Fibroblast of skin of scalp (primary cell): ENCODE measurements at places on chromosomes 4 and X.
A peak's percentile ranks its signal among the peaks of the same experiment; 100 is the strongest.

- peak; percentile 70 for DNase-seq
These were observed 98.2 kb downstream of the AFF1 start for GRCh38 chr4:87032884-87033533.

DNA sequence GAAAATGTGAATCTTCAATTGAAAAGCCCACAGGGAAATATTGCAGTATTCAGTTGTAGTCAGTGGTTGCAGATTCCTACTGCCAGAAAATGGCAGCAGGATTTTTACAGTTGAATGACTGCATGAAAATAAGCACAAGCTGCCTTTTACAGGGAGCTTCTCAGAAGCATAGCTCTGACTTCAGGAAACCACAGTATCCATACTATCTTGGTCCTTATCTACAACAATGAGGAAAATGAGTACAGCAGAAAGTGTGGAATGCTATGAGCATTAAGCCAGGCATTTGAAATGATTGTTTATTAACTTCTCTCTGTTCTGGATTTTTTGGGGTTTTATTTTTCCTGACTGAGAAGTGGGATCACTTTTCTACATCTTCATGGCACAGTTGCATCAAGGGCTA lies 34.6 kb upstream of the PRRG1 start:
- DNase-seq, result peak; percentile 25

- peak; percentile 59 for DNase-seq
These were observed 195.3 kb upstream of the LNX1 start for GRCh38 chr4:53786632-53787031.

DNA sequence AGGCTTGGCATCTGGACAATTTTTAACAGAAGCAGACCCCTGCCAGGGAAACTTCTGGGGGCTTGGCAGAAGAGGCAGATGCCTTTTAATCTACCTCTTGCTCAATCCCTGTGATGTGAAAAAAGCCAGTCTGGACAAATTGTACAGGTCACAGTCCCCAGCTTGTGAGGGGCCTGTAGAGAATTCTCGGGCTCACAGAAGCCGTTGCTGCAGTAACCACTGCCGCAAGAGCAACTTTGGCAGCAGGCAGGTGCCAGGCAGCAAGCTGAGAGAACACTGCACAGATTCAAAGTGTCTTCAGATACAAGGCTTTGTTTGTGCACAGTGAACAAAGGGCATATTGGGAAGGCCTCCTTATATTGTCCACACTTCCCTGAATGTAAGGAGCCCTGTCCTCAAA lies 11.7 kb downstream of the GPKOW start:
- no peak for DNase-seq

DNA sequence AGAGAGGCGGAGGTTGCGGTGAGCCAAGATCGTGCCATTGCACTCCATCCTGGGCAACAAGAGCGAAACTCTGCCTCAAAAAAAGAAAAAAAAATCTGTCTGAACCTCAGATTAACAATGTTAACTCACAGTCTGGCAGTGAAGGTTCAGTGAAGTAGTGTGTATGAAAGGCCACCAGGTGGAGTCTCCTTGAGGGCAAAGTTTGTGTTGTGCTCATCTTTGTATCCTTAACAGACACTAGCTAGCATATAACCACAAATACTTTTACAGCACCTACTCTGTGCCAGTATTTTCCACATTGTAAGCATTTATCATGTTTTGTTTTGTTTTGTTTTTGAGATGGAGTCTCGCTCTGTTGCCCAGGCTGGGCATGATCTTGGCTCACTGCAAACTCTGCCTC lies 46.0 kb upstream of the MGST2 start:
- DNase-seq, result no peak

- no peak for DNase-seq
These were observed 69.2 kb downstream of the HAUS3 start for GRCh38 chr4:2172627-2173231.

DNA sequence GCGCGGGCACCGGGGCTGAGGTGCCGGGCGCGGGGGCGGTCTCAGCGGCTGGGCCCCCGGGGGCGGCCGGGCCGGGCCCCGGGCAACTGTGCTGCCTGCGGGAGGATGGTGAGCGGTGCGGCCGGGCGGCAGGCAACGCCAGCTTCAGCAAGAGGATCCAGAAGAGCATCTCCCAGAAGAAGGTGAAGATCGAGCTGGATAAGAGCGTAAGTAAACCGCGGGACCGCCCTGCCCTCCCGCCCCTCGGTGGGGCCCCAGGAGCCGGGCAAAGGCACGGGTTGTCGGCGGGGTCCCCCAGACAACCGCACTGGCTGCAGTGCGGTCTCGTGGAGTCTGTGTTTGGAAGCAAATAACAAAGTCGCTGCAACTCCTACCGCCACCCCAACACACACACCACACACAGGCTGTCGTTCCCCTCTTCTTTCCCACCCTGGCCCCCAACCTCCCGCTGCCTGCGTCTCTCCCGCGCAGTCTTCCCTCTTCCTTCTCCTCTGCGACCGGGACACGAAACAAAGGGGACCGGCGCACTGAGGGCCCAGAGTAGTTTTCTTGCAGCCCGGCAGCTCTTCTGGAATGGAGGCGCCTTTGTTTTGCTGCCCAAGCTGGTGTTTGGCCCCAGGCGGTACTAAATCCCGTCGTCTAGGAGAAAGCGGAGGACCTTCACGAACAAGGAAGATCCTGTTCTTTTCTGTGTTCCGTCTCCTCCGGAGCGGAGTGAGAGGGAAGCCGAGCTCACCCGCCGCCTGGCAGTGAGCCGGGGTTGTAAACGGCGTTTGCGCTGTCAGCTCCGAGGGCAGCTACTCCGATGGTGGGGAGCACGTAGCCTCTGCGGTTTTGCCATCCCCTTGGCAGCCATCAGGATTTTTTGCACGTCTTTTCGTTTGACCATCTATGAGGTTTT lies 788 bp downstream of the SAP30 start:
- DNase-seq, result peak; percentile 75

- DNase-seq, result no peak
These were observed 465.1 kb upstream of the PCDH10 start for GRCh38 chr4:132683957-132684356.

DNA sequence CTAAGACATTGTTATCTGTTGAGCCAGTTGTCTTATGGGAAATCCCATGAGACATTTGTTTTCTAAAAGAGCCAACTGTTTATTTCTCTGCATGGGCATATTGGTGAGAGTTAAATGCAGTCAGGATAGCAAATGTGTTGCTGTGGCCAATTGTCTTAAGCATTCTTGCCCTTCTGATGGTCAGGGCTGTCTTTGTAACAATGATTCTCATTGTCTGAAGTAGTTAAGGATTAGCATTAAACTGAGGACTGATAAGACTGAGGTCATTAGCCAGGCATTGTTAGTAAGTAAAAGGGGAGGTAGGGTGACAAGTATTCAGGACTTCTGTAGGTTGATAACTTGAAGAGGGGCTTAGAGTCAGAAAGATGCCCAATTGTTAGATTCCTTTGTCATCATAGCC lies 11.2 kb upstream of the MORF4L2 start:
- DNase-seq, result no peak

DNA sequence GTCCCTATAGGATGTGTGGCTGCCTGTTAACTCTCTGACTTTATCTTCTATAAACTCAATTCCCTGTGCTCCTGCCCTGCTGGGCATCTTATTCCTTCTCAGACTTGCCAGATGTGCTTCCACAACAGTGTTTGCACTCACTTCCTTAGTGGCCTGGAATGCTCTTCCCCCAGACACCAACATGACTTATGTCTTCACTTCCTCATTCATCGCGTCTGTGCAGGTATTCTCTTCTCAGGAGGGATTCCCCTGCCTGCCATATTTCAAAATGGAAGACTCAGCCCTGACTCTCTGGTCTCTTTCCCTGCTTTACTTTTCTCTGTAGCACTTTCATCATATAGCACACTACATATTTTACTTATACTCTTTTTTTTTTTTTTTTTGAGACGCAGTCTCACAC lies 344.0 kb downstream of the CENPC start:
- DNase-seq, result no peak

DNA sequence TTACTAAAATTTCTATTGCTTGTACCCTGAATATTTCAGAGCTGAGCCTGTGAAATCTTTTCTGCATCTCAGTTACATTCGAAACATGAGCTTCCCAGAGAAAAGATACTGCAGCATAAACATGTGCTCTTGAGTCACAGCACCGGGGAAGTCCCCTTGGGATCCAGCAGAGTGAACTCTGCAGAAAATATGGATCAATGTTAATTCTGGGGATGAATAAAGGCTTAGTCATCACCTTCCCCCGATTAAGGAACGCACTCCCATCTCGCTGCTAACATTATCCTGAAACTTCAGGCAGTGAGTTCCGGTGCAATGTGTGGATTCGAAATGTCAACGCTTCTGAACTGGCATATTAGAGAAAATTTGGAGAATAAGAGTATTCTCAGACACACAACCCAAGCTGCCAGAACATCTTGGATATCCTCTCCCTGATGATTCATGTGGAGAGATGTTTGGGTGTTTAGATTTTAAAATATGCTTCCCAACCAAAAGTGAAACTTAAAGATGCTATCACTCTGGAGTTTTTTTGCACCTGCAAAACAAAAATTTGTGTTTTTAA lies 90.8 kb downstream of the IRF2 start:
- peak; percentile 97 for DNase-seq

GRCh38 chrX:23727206-23727605 lies 15.9 kb downstream of the ACOT9 start:
- DNase-seq, result no peak

- no peak for DNase-seq
These were observed 102.7 kb downstream of the SH3BGRL start for GRCh38 chrX:81304563-81304962.

- DNase-seq, result peak; percentile 69
These were observed 53.3 kb upstream of the LAS1L start for GRCh38 chrX:65587616-65588526.

- no peak for DNase-seq
These were observed 289.0 kb downstream of the C4orf33 start for GRCh38 chr4:129384974-129385373.

GRCh38 chrX:152843852-152844251 lies 13.0 kb downstream of the NSDHL start:
- no peak for DNase-seq

GRCh38 chr4:26985873-26986272 lies 125.2 kb downstream of the STIM2 start:
- no peak for DNase-seq

- DNase-seq, result no peak
These were observed 98.0 kb upstream of the NDP start for GRCh38 chrX:44071070-44071645.

GRCh38 chr4:142379277-142380051 lies 466.6 kb downstream of the INPP4B start:
- peak; percentile 95 for DNase-seq

- DNase-seq, result no peak
These were observed 82.2 kb upstream of the MAGEA10 start for GRCh38 chrX:152220606-152221005.

DNA sequence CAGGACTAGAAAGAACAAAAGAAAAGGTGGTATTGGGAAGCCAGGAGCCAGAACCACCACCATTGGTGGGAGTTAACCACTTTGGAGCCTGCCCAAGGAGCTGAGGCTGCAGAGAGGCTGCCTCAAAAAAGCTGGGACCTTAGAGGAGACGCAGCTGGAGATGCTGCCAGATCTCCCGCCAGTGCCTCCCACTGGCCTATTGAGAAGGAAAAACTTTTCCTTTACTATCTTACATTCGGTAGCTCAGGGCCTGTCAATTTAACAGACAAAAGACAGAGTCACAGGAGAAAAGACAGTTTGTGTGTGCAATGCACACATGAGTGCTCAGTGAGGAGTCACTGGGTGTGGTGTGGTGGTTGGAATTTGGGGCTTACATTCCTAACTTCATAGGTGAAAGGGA lies 52.4 kb upstream of the HPSE start:
- DNase-seq, result no peak

- DNase-seq, result peak; percentile 28
These were observed 14.1 kb downstream of the GRK4 start for GRCh38 chr4:2977211-2978088.

DNA sequence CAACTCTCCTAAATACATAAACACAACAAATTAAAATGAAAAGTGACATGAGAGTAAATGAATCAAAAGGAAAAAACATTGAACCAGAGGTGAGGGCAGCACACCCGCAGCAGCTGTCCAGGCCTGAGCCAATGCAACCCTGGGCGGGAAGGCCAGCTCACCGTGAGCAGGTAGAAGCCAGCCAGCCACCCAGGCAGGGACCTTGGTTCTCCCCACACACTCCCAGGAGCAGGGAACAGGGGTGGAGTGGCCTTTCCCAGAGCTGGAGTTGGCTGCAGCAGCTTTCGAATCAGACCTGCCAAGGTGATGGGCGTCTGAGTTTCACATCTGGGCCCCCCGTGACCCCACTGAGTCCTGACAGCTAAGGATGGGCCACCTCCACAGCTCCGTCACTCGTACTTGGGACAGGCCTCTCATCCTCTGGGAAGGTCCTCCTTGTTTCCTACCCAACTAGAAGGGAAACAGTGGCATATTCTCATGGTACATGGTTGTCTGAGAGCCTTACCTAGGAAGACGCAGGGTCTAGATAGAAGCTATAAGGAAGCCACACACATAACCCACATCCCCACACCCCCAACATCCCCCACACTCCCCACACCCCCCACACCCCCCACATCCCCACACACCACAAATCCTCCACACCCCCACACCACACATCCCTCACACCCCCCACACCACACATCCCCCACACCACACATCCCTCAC lies 172.2 kb downstream of the DCLK2 start:
- no peak for DNase-seq

GRCh38 chrX:76555816-76556215 lies 128.3 kb downstream of the MAGEE1 start:
- peak; percentile 6 for DNase-seq

GRCh38 chrX:12975991-12976558 lies 1.2 kb downstream of the TMSB4X start:
- peak; percentile 79 for DNase-seq
